ENCODE measurements at places on chromosomes 6 and 20.
A peak's percentile ranks its signal among the peaks of the same experiment; 100 is the strongest.

DNA sequence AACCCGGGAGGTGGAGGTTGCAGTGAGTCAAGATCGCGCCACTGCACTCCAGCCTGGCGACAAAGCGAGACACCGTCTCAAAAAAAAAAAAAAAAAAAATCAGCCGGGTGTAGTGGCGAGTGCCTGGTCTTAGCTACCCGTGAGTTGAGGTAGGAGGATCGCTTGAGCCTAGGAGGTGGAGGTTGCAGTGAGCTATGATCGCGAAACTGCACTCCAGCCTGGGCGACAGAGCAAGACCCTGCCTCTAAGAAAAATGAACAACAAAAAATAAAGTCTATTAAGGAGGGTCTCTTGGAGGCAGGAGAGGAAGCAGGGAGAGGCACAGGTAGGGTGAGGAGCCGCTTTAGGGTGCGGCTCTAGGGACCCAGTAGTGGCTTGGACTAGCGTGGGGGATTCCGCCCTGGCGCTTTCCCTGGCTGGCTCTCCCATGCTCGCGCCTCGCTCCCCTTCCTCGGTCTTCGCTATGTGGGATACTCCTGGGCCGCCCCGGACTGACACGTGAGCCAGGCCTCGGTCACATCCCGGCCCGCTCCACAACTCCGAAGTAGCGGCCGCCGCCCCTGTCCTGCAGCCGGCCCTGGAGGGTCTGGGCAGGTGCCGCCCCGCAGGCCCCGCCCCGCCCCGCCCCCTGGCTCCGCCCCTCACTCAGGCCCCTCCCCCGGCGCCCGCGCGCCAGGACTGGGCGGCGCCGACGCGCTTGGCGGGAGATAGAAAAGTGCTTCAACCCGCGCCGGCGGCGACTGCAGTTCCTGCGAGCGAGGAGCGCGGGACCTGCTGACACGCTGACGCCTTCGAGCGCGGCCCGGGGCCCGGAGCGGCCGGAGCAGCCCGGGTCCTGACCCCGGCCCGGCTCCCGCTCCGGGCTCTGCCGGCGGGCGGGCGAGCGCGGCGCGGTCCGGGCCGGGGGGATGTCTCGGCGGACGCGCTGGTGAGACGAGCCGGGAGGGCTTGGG lies at the start of gene MYBL2:
TSS of gene MYBL2 (plus strand) at position 739 of the 953 bp plus-strand sequence. CDS start at position 909, 170 bp downstream.
- peak; percentile 79 for DNase-seq

GRCh38 chr6:72524011-72524645 lies 97.7 kb upstream of the KCNQ5 start:
- no peak for DNase-seq

DNA sequence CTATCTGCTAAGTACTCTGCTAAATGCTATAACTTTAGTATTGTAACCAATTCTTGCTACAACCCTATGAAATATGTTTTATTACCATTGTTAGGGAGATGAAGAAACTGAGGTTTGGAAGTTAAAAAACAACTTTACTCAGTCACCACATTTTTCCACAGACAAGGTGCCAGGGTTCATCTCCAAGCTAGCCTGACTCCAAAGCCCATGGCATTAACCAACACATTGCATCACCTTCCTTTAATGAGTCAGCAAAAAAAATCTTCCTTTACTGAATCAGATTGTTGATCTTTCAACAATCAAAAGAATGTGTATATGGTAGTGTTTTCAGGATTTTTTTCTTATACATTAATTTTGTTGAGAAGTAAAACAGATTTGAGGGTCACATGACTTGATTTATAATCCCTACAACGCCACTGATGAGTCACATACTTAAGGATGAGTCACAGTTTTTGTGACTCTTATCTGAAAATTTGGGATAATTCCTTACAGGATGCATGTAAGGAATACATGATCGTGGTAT lies 41.5 kb downstream of the MAN1A1 start:
- peak; percentile 64 for DNase-seq

DNA sequence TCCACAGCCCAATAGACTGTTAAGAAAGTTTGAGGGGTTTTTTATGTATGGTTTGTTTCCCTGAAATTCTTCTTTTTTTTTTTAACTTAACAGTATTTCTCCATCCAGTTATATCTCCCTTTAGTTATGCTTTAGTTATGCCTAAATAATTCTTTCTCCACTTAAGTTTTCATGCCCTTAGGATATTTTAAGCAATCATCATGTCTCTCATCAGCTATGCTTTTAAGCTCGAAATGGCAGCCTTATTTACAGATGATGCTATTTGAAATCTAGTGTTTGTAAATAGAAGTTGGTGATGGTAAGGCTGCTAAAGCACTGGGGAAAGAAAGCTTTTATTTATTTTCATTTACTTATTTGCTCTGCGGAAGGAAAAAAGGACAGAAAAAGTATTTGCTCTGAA lies 439.3 kb downstream of the TFAP2B start:
- DNase-seq = no peak

- DNase-seq = peak; percentile 43
Observed at GRCh38 chr6:35804996-35805736, at the start of gene LHFPL5. Gene LHFPL5 (plus strand): TSS chr6:35805352. CDS start chr6:35805671, 319 bp downstream.

GRCh38 chr6:26342106-26343004 lies 22.6 kb upstream of the BTN3A2 start:
- peak; percentile 83 for DNase-seq

DNA sequence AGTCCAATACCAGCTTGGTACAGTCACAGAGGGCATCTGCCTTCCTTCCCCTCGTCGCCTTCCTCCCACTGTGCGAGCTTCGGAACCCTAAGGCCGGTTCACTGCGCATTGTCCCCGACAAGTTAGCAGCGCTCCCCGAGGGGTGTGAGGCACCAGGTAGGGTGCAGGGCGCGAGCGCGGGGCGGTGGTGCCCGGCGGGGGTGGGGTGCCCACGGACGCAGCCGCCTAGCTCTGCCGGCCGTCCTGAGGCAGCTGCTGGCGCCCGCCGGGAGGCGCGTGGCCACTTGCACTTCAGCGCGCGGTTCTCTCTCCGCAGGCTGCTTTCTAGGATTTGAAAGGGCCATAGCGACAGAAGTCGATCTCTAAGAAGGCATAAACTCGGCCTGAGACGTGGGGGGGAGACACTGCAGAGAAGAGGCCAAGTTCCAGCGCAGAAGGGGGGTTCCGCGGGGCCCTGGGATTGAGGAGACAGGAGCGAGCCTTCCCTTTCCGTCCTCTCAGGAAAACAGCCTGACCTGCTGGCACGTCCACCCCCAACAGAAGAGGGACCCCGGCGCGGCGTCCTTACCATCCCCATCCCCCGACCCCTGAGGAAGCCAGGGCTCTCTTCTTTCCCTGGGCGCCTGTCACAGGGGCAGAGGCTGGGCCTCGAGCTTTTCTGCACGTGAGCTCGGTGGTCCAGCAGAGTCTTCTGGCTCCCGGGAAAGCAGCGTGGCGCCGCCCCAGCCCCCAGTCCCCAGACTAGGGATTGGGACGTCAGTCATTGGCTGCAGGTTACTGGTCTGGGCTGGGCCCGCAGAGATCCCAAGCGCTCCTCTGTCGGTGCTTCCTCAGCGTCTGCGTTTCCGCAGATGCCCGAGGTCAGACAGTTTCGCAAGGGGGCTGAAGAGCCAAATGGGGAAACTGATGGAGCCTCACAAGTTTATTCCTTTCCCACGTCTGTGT lies 15.6 kb upstream of the PRDM13 start:
- DNase-seq = no peak

GRCh38 chr6:17972978-17973622 lies 14.3 kb downstream of the KIF13A start:
- DNase-seq = no peak

DNA sequence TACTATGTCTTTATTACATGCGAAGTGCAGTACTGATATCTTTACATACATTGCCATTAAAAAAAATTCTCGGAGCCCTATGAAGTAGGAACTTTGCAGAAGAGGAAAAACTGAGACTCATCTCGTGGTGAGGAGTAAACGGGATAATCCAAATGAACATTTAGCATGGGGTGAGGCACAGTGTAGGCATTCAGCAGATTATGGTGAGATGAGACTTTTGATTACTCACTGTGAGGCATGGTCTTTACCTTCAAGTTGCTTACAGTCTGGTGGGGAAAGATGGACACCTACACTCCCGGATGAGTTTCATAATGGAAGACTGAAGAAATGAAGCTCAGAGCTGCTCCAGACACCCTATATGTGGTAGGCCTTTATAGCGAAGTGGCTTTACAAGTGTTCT lies 1.4 kb downstream of the RPRD1B start:
- DNase-seq = peak; percentile 7

- no peak for DNase-seq
Observed at GRCh38 chr6:145789443-145789842, 25.2 kb downstream of the FBXO30 start.

- no peak for DNase-seq
Observed at GRCh38 chr20:51341581-51341980, 200.9 kb downstream of the NFATC2 start.

- DNase-seq = peak; percentile 99
Observed at GRCh38 chr6:155493694-155494143, 38.1 kb upstream of the NOX3 start.

DNA sequence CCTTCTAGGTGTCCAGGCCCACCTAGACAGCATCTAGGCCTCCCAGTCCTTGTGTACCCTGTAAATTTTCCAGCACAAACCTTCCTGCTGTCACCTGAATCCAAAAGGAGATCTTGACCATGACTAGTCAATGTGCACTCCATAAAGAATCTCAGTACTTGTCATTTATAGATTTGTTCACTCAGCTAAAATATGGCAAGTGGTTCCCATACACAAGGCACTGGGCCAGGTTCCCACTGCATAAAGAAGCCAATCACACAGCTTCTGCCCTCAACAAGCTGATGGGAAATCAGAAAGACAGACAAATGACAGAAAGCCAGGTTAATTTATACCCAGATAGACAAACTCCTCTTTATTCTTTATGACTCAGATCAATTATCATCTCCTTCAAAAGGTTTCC lies 526.8 kb downstream of the CD83 start:
- peak; percentile 62 for DNase-seq

GRCh38 chr20:48653706-48654051 lies 174.1 kb downstream of the PREX1 start:
- no peak for DNase-seq

DNA sequence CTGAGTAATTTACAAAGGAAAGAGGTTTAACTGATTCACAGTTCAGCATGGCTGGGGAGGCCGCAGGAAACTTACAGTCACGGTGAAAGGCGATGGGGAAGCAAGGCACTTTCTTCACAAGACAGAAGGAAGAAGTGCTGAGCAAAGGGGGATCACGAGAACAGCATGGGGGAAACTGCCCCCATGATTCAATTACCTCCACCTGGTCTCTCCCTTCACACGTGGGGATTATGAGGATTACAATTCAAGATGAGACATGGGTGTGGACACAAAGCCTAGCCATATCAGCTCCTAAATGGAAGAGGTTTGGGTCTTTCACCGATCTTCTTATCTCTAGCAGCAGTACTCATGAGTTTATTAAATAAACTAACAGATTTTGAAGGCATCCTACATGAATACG lies 152.9 kb upstream of the RUNX2 start:
- DNase-seq = no peak

- no peak for DNase-seq
Observed at GRCh38 chr6:116253188-116253504, 729 bp downstream of the TSPYL4 start.

Data from kidney tubule cell (primary cell).